ENCODE measurements at places on chromosomes 16 and 17.
A peak's percentile ranks its signal among the peaks of the same experiment; 100 is the strongest.

- no peak overlapping the region for H3K27ac ChIP-seq
- no peaks in the 10 kb centered on the region for H3K36me3 ChIP-seq
- no peaks in the 10 kb centered on the region for H3K4me1 ChIP-seq
- no peaks in the 10 kb centered on the region for H3K27me3 ChIP-seq
Measured at GRCh38 chr17:1754430-1755112, 7.3 kb upstream of the SERPINF1 start.

GRCh38 chr16:31138621-31139578 is 3.4 kb upstream of the PRSS8 start:
- no peak for DNase-seq
- H3K27ac ChIP-seq: no peak overlapping the region
- H3K36me3 ChIP-seq: no peaks in the 10 kb centered on the region
- no peaks in the 10 kb centered on the region for H3K27me3 ChIP-seq
- peaks cover 12% of the 10 kb centered on the region for H3K4me1 ChIP-seq
- no peak overlapping the region for H3K4me3 ChIP-seq

GRCh38 chr17:59668816-59669215 is 38.4 kb downstream of the PTRH2 start:
- H3K4me1 ChIP-seq: peaks cover 19% of the 10 kb centered on the region
- peaks cover 22% of the 10 kb centered on the region for H3K36me3 ChIP-seq
- no peak overlapping the region for H3K4me3 ChIP-seq
- no peak for DNase-seq
- no peaks in the 10 kb centered on the region for H3K27me3 ChIP-seq
- peak overlapping the region; percentile 3 for H3K27ac ChIP-seq

DNA sequence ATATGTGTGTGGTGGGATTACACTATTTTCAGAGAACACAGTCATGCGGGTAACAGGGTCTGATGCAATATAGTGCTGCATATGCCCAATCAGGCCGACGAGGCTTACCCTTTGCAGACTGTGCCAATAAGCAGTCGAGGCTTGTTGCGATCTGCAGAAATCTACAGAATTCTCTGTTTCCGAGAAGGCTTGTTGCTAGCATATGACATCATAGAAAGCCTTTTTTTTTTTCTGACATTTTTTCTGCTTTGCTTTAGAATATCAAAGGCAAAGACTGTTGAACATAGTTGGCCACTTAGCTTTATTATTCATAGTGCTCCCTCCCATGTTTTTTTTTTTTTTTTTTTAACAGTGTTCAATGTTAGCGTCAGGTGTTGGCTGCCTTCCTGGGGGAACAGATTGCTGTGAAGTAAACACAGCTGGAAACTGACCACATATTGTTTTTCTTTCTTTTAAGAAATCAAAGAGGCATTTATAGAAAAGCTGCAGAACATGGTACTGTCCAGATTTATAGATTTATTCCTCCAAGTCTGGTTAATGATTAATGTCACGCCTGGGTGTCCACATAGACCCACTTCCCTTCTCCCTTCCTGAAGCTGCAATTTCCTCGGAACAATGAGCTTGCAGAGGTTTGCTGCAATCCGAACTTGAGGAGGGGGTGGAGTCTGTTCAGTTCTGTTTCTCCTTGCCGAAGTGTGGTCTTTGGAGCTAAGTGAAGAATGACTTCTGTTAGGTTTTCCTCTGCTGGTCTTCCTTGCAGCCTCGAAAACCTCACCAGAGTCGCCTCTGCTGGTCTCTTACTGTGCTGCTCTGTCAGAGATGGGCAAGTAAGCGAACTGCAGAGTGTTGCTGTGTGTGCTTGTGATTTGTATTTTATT is 87.3 kb downstream of the MAP2K6 start:
- peak; percentile 26 for DNase-seq
- no peak overlapping the region for H3K27ac ChIP-seq
- H3K4me1 ChIP-seq: peaks cover 24% of the 10 kb centered on the region
- H3K27me3 ChIP-seq: no peaks in the 10 kb centered on the region
- no peaks in the 10 kb centered on the region for H3K36me3 ChIP-seq
- H3K4me3 ChIP-seq: peak overlapping the region; percentile 31

DNA sequence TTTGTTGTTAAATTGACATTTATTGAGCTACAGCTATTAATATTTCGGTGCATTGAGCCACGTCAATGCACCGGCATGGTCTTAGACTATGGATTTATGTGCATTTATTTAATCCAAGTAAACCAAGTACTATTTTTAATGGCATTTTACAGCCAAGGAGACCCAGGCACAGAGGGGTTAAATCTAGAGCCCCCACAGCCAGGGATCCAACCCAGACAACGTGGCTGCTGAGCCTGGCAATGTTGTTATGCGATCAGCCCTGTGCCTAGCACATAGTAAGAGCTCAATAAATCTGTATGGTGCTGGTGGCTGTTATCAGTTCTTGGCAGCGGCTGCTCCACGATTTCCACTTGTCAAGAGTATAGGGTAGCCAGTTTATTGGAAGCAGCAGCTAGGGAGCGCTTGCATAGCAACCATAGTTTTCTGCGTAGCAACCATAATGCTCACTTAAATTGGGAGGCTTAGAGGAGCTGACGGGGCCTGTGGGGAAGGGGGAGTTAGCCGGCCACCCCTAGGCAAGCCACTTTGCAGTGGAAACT is 541 bp upstream of the RBBP6 start:
- H3K4me1 ChIP-seq: peaks cover 23% of the 10 kb centered on the region
- DNase-seq: no peak
- H3K27ac ChIP-seq: peak overlapping the region; percentile 100

DNA sequence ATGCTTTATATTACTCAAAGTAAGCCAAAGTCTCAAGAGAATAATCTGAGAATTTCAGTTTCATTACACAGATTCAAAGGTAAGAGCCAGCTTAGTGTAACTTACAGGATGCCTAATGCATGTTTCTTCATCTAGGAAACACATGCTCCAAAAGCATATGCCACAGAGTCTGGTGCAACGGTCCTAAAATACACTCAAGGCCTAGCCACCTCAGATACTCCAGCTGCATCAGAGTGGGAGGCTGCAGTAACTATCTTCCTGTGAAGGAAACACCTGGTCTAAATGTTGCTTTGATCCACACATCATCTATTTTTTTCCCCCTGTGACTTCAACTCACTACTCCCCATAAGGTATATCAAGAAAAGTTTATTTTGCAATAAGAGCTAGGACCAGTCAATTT is 51.6 kb upstream of the CORO6 start:
- peaks cover 21% of the 10 kb centered on the region for H3K36me3 ChIP-seq
- no peak overlapping the region for H3K4me3 ChIP-seq
- peak; percentile 52 for DNase-seq
- no peaks in the 10 kb centered on the region for H3K27me3 ChIP-seq
- peaks cover 32% of the 10 kb centered on the region for H3K4me1 ChIP-seq

Measured in activated naive CD4-positive, alpha-beta T cell treated with anti-CD3 and anti-CD28 coated beads for 36 hours (primary cell).